ENCODE measurements at places on chromosomes 2 and 18. TPM values are rescaled to one million over a fixed set of nuclear protein-coding genes. Genes with fewer than 3 reads are reported as not detected.

GRCh38 chr2:167293172-167293781, 405.0 kb downstream of the XIRP2 start:
- DNase-seq = no peak
- H3K36me3 ChIP-seq = no peaks in the 10 kb centered on the region
- H3K4me1 ChIP-seq = peaks cover 19% of the 10 kb centered on the region
- H3K4me3 ChIP-seq = peak overlapping the region; percentile 79

GRCh38 chr2:39657287-39657937, 8.3 kb upstream of the TMEM178A start:
- H3K27ac ChIP-seq = no peak overlapping the region
- no peak overlapping the region for H3K4me3 ChIP-seq
- no peaks in the 10 kb centered on the region for H3K27me3 ChIP-seq
- no peak for DNase-seq

Gene NGEF
- total RNA-seq = 0.81 TPM

GRCh38 chr2:694174-694573, 17.0 kb upstream of the TMEM18 start:
- DNase-seq = no peak
- no peak overlapping the region for H3K4me3 ChIP-seq
- H3K4me1 ChIP-seq = peaks cover 8% of the 10 kb centered on the region
- no peaks in the 10 kb centered on the region for H3K36me3 ChIP-seq
- peak overlapping the region; percentile 57 for H3K27ac ChIP-seq

DNA sequence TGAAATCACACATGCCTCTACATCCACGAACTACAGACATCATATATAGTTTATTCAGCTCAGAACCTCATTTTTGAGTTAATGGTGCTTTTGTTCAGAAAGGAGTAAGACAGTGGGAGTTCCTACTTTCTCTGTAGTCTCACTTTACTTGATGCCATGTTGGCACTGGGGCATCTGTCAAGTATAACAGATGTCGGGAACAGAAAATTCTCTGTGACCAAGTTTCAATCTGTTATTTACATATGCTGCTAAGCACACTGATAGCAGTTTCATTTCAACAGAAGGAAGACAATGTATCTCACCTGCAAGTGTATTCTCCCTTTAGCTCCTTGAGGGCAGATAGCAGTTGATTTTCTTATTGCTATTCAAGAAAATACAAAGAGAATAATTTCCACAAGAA, 774.1 kb downstream of the METTL4 start:
- H3K27me3 ChIP-seq = no peaks in the 10 kb centered on the region
- no peak overlapping the region for H3K27ac ChIP-seq
- H3K4me1 ChIP-seq = no peaks in the 10 kb centered on the region
- DNase-seq = no peak

DNA sequence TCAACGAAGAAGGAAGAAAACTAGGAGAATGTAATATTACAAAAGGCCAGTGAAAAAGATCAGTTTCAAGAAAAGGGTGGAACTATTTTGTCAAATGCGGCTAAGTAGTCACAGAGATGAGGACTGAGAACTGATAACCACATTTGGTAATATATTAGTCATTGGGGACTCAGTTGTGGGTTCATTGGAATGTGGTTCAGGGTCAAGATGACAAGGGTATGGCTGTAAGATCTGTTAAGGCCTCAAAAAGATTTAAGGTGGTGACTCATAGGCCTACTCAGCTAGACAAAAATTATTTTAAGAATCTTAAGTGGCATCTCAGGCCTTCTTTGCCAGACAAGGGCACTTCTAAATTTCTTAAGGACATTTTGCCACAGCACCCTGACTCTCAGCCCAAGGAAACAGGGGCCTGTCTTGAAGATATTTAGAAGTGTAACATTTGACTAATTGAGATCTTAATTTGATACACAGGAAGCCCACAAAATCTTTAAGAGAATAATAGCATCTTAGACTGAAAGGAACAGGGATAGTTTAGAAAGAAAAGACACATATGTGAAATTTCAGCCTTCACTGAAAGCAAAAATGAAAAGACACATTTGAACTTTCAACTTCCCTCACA, 81.3 kb downstream of the STRADB start:
- no peak overlapping the region for H3K4me3 ChIP-seq
- H3K27ac ChIP-seq = no peak overlapping the region
- H3K36me3 ChIP-seq = no peaks in the 10 kb centered on the region
- no peaks in the 10 kb centered on the region for H3K4me1 ChIP-seq

DNA sequence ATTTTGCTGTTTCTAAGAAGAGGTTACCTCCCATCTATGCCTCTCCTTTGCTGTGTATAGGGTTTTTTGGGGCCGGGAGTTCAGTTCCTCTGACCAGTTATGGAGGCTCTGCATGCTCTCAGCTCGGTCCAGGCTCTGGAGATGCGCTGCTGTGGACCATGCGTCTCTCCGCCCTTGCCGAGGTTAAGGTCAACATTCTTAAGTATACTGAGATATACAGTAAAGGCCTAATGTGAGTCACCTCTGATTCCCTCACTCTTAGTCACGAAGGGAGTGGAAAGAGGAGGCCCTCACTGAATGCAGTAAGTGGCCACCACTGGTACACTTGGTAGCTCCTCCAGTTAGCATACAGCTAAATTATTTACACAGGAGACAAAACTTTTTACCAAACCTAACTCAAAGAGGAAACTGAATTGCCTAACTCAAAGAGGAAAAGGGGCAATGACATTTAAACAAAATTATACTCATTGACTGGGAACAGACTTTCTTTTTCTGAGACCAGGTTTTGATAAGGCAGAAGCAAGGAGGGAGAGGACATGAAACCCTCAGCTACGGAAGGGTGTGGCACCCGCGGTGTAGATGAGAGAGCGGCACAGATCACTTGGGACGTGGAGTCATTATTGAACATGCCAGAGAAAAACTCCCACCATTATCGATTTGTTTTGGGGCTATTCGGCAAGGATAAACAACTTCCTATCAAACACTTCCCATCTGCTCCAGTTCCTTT, 98.7 kb downstream of the COPS8 start:
- no peak overlapping the region for H3K27ac ChIP-seq
- no peak overlapping the region for H3K4me3 ChIP-seq
- no peaks in the 10 kb centered on the region for H3K27me3 ChIP-seq
- DNase-seq = no peak
- no peaks in the 10 kb centered on the region for H3K36me3 ChIP-seq

- H3K27ac ChIP-seq = no peak overlapping the region
- DNase-seq = no peak
- H3K4me3 ChIP-seq = no peak overlapping the region
- no peaks in the 10 kb centered on the region for H3K27me3 ChIP-seq
- H3K4me1 ChIP-seq = no peaks in the 10 kb centered on the region
Measured at GRCh38 chr2:104975851-104976250, 62.0 kb upstream of the MRPS9 start.

GRCh38 chr18:54119524-54120019, 104.9 kb downstream of the MBD2 start:
- no peaks in the 10 kb centered on the region for H3K36me3 ChIP-seq
- H3K27me3 ChIP-seq = no peaks in the 10 kb centered on the region
- H3K4me3 ChIP-seq = peak overlapping the region; percentile 29
- no peak overlapping the region for H3K27ac ChIP-seq

Gene LOXL3
- total RNA-seq = 24.9 TPM

Gene LIMS4
- total RNA-seq = 66.8 TPM

- peaks cover 34% of the 10 kb centered on the region for H3K4me1 ChIP-seq
- H3K27ac ChIP-seq = no peak overlapping the region
- no peak for DNase-seq
Measured at GRCh38 chr2:23248667-23249066, 136.3 kb upstream of the KLHL29 start.

- no peaks in the 10 kb centered on the region for H3K36me3 ChIP-seq
- DNase-seq = no peak
- no peaks in the 10 kb centered on the region for H3K27me3 ChIP-seq
Measured at GRCh38 chr2:175017618-175018414, 12.6 kb upstream of the CHN1 start.

- H3K27ac ChIP-seq = no peak overlapping the region
- no peak overlapping the region for H3K4me3 ChIP-seq
- no peaks in the 10 kb centered on the region for H3K36me3 ChIP-seq
- no peaks in the 10 kb centered on the region for H3K27me3 ChIP-seq
- no peak for DNase-seq
Measured at GRCh38 chr2:222264791-222265320, 33.9 kb downstream of the PAX3 start.

- no peak overlapping the region for H3K27ac ChIP-seq
- DNase-seq = no peak
- H3K4me1 ChIP-seq = no peaks in the 10 kb centered on the region
- no peaks in the 10 kb centered on the region for H3K36me3 ChIP-seq
Measured at GRCh38 chr2:52882974-52883373, 884.6 kb upstream of the CHAC2 start.

GRCh38 chr2:25523060-25523459, 150.3 kb downstream of the DTNB start:
- no peak overlapping the region for H3K27ac ChIP-seq
- DNase-seq = no peak
- no peaks in the 10 kb centered on the region for H3K27me3 ChIP-seq
- H3K4me3 ChIP-seq = no peak overlapping the region
- H3K4me1 ChIP-seq = peaks cover 5% of the 10 kb centered on the region

Gene LRRTM4
- total RNA-seq = not detected

DNA sequence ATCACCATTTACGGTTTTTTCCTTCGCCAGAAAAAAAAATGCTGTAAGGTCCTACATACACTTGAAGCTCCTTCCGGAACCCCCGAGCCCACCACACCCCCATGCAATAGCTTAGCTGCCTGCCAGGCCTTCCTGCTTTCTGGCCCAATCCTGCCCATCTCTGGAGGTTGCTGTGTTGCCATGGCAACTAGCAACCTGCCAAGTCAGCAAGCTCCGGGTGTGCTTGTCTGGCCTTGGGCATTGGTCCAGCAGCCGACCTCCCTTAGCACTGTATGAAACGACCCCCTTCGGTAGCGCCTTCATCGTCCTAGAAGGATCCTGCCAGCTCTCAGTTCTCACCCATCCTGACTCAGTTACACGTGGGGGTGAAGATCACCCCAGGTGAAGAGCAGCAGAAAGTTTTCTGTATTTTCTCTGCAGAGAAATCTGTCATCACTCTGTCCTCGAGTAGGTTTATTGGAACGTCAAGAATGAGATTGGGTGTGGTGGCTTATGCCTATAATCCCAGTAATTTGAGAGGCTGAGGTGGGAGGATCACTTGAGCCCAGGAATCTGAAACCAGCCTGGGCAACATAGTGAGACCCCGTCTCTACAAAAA, 47.4 kb upstream of the MTCL1 start:
- no peaks in the 10 kb centered on the region for H3K36me3 ChIP-seq
- no peak for DNase-seq
- no peaks in the 10 kb centered on the region for H3K4me1 ChIP-seq
- H3K27ac ChIP-seq = no peak overlapping the region
- no peak overlapping the region for H3K4me3 ChIP-seq

DNA sequence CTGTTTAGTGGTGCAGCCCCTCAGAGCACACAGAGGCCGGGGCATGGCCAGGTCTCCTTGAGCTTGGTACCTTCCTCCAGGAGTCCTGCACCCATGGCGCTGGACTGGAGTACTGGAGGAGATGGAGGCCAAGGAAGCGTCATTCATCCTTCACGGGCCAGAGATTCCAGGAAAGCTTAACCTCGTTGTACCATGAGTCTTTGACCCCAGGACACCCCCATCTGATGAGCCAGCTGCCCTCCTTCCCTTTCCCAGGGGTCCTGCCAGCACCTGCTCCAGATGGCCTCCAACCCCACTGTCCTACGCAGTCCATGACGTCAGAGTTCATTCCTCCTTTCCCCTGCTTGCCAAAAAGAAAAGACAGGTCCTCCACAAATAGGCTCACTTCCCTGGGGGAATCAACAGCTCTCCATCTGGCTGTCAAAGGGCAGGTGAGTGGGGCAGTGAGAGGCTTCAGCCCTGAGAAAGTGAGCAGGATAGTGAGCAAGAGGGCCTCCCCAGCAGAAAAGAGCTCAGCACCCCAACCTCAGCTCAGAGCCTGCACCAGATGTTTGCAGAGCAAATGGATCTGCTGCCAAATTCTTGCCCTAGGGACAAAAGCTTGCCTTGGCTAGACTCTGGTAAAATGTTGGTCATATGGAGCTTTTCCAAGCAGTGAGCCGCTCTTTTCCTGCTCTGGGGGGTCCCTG, 4.5 kb upstream of the NPPC start:
- no peak overlapping the region for H3K27ac ChIP-seq
- DNase-seq = no peak
- H3K4me3 ChIP-seq = no peak overlapping the region
- H3K4me1 ChIP-seq = peaks cover 14% of the 10 kb centered on the region
- peaks cover 3% of the 10 kb centered on the region for H3K27me3 ChIP-seq

Gene ADCYAP1
- 15.3 TPM for total RNA-seq

Gene FBXO15
- total RNA-seq = not detected

GRCh38 chr2:58904095-58904494, 663.0 kb upstream of the FANCL start:
- H3K27ac ChIP-seq = no peak overlapping the region
- H3K27me3 ChIP-seq = no peaks in the 10 kb centered on the region
- no peaks in the 10 kb centered on the region for H3K4me1 ChIP-seq
- no peak for DNase-seq

- no peak for DNase-seq
- no peaks in the 10 kb centered on the region for H3K4me1 ChIP-seq
- no peak overlapping the region for H3K27ac ChIP-seq
- no peaks in the 10 kb centered on the region for H3K36me3 ChIP-seq
- no peaks in the 10 kb centered on the region for H3K27me3 ChIP-seq
- H3K4me3 ChIP-seq = no peak overlapping the region
Measured at GRCh38 chr2:32810909-32811495, 135.8 kb upstream of the LTBP1 start.

Gene HAAO
- 33.7 TPM for total RNA-seq

GRCh38 chr18:70464343-70465114, 175.7 kb downstream of the SOCS6 start:
- H3K36me3 ChIP-seq = no peaks in the 10 kb centered on the region
- DNase-seq = peak; percentile 11
- H3K4me3 ChIP-seq = peak overlapping the region; percentile 62
- no peaks in the 10 kb centered on the region for H3K27me3 ChIP-seq
- no peak overlapping the region for H3K27ac ChIP-seq

DNA sequence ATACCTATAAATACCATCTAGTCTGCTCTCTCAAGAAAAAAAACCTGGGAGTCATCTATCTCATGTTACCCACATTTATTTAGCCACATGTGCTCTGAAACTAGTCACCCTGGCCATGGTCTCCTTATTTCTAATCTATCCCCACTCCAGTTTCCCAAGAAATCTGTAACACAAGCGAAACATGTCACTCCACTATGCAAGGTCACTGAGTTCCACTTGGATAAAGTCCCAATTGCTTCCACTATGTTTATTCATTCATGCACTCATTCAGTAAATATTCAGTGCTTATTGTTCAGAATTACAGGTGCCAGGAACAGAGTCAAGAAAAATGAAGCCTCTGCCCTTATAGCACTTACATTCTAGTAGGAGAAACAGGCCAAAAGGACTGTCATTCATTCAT, 369.4 kb upstream of the CYRIA start:
- no peaks in the 10 kb centered on the region for H3K4me1 ChIP-seq
- H3K27ac ChIP-seq = no peak overlapping the region
- no peak for DNase-seq
- no peak overlapping the region for H3K4me3 ChIP-seq
- H3K36me3 ChIP-seq = no peaks in the 10 kb centered on the region

- H3K36me3 ChIP-seq = no peaks in the 10 kb centered on the region
- no peak overlapping the region for H3K27ac ChIP-seq
- DNase-seq = no peak
- H3K4me3 ChIP-seq = no peak overlapping the region
Measured at GRCh38 chr18:10343778-10344177, 110.7 kb upstream of the APCDD1 start.

All from thoracic aorta (tissue), 2 donors.